Activated CD8-positive, alpha-beta memory T cell treated with anti-CD3 and anti-CD28 coated beads for 24 hours (primary cell): ENCODE measurements at places on chromosomes 11 and 22.

DNA sequence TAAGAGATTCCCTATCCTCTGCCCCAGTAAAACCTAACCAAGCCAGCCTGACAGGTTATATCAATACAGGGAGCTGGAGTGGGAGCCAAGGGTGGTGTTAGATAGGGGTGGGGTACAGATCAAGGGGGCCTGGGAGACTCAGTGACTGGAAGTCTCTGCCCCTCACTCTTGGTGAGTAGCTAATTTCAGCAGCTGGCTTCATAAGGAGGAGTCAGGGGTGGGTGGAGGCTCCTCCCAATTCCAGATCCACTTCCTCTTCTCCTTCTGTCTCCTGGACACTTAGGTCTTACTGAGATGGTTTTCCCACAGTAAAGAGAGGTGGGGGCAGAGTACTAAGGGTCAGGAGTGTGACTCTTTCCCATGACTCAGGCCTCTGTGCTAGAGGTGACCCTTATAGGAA, 1.1 kb upstream of the VSIG2 start:
- no peak for DNase-seq

GRCh38 chr11:95592471-95592870, 197.1 kb downstream of the FAM76B start:
- no peak for DNase-seq

GRCh38 chr11:68881320-68881719, 22.3 kb downstream of the MRPL21 start:
- no peak for DNase-seq

DNA sequence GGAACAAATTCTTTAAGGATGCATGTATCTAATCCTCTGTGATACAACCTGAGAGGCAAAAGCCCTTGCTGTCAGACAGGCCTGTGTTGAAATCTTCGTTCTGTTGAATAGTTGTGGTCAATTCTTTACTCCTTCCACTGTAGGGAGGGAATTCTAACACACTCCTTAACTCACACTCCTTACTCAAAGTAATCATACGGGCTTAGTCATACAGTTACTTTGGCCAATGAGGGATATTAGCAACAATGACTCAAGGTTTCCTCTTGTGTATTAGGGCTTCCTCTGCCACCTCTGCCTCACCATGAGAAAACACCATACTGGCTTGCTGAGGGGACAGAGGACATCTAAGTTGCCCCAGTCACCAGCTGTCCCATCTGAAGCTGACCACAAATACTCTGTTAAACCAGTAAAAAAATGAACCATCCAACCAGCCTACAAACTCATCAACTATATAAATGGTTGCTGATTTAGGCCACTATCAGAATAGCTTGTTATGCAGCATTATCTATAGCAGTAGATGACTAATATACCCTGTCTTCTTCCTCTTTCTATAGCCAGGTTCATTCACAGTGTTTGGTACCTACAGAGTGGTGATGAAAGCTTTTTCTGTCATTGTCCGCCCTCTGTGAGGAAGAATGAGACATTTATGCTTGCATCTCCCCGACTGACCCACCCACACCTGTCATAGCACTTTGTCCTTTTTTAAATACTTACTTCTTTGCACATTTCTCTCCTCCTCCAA, 322.8 kb upstream of the SYN3 start:
- DNase-seq: no peak

GRCh38 chr11:2675540-2675939, 24.3 kb downstream of the KCNQ1OT1 start:
- no peak for DNase-seq

GRCh38 chr11:57983191-57983590, 40.5 kb upstream of the OR9Q1 start:
- no peak for DNase-seq

GRCh38 chr22:21975273-21975672, 7.3 kb downstream of the TOP3B start:
- DNase-seq: no peak

GRCh38 chr11:133222425-133223330, 309.6 kb downstream of the OPCML start:
- no peak for DNase-seq

GRCh38 chr11:100182350-100182749, 504.7 kb upstream of the ARHGAP42 start:
- DNase-seq: no peak

DNA sequence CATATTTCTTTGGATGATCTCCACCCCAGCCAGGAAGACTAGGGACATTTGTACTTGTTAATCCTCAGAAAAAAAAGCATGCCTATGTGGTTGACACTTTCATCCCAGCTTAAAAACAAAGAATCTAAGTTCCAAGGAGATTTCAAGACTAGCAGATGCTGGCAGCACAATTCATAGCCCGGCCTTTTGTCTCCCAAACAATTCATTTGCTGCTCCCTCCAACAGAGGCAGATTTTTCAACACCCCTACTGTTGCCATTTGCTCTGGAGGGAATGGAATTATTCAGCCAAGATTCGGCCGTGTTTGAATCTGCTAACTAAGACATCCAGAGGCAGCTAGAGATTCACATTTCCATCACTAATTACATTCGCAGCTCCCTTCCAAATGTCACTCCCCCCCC, 15.3 kb downstream of the P2RX3 start:
- no peak for DNase-seq

GRCh38 chr11:75493626-75494025, 32.1 kb downstream of the GDPD5 start:
- no peak for DNase-seq

- DNase-seq: no peak
Observed at GRCh38 chr11:47289856-47290255, 19.9 kb downstream of the MADD start.

GRCh38 chr22:18077087-18077638, 627 bp upstream of the PEX26 start:
- DNase-seq: no peak

- no peak for DNase-seq
Observed at GRCh38 chr22:30833322-30833721, 135.3 kb downstream of the MORC2 start.

- no peak for DNase-seq
Observed at GRCh38 chr11:11218629-11218986, 134.4 kb downstream of the CSNK2A3 start.
